ENCODE measurements at places on chromosomes 11 and 22.

DNA sequence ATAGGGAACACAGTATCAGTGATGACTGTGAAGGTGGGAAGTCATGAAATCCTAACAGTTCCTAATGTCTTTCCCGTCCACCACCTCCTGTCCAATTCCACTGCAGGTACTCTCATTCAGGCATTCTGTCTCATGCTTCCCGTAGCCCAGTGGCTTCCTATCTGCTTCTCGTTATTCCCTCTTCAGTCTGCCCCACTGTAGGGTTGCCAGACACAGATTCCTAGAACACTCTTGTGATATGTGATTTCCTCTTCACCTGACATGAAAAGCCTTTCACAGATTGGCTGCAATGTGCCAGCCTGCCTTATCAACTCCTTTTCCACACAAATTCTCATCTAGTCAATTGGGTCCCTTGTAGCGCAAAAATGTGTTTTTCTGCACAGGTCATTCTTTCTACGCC, 49.0 kb downstream of the C2CD3 start:
- DNase-seq: no peak

DNA sequence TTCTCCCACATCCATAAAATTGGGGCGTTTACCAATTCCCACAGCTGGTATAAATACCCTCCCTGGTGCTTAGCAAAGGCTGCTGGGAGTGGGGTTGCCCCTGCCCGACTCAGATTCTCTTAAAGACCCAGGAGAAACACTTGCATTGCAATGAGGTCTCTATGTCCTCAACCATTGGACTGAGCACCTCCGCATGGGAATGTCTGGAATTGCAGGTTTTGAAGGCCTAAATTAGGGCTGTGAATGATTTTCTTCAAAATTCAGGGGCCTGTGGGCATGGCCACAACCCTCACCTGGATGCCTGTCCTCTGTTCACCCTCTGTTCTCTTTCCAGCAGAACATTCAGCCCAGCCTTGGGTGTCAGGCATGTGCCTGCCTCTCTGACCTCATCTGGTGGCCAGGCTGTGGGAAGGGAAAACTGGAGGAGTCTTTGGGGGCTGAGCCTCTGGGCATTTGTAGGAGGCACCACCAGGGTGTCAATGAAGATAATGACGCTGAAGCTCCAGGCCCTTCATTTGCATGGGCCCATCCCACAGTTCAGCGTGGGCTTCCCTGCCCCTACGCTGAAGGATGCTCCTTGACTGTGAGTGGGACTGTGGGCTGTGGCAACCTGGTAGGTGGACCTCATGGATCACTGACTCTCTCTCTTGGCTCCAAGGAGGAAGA, 52.7 kb upstream of the MYEOV start:
- DNase-seq: no peak

DNA sequence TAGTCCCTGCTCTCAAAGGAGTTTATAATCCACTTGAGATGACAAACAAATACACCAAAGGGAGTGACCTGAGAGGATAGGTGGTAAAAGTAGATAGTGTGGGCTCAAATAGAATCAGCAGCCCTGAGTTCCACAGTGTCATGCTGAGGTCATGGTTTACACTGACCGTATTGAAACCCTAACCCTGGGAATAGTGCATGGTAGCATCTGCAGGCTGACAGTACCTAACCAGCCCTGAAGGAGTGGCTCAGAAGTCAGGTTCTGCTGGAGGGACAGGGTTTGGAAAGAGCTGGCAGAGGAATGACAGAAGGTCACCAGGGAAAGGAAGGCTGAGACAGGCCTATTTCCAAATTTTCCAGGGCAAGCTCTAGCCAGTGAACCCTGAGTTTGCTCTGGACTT, 9.2 kb upstream of the TMPRSS5 start:
- no peak for DNase-seq

- DNase-seq: no peak
Observed at GRCh38 chr11:56172256-56172830, 4.1 kb upstream of the OR5J2 start.

- no peak for DNase-seq
Observed at GRCh38 chr11:65585396-65586246, 9.8 kb downstream of the EHBP1L1 start.

DNA sequence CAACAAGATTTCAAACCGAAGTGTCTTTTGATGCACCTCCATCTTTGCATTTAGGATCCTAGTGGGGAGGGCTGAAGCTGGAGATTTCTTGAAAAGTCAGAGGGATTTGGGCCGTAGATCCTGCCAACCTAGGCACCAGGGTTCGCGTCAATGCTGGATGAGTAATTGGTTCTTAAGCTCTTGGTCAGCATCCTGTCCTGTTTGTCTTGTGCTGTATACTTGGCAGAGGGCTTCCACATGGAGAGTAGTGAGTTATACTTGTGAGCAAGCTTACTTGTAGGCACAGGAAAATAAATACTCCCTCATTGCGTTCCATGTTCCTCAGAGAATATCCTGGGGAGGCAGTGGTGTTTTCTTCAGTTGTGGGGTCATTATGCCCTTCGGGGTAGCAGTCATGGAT, 12.6 kb downstream of the INSC start:
- DNase-seq: no peak

GRCh38 chr11:43748095-43748494, 67.6 kb downstream of the HSD17B12 start:
- DNase-seq: no peak

- DNase-seq: no peak
Observed at GRCh38 chr11:128701086-128701485, 7.2 kb downstream of the FLI1 start.

GRCh38 chr11:726278-727220, 20.5 kb downstream of the EPS8L2 start:
- DNase-seq: no peak

DNA sequence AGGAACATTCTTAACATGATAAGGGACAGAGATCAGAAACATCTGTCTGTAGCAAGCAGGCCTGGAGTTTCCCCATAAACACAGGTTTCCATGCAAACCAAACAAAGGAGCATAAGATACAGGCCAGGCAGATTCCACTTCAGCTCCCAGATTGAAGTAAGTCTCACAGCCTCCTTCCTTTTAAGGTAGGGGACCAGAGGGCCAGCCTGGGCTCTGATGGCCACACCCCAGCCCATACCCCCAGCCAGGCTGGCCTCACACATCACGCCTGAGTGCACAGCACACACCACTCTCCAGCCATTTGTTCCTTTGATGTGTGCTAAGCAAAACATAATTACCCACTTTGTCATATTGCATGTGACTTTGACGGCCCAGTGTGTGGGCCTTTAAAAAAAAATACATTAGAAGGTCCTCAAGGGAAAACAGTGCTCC, 518.7 kb downstream of the NTM start:
- no peak for DNase-seq

GRCh38 chr11:17810746-17811145, 76.2 kb downstream of the KCNC1 start:
- no peak for DNase-seq

GRCh38 chr11:19194620-19195308, 7.0 kb downstream of the CSRP3 start:
- DNase-seq: no peak

GRCh38 chr11:72132646-72133045, 2.9 kb upstream of the FOLR3 start:
- no peak for DNase-seq

DNA sequence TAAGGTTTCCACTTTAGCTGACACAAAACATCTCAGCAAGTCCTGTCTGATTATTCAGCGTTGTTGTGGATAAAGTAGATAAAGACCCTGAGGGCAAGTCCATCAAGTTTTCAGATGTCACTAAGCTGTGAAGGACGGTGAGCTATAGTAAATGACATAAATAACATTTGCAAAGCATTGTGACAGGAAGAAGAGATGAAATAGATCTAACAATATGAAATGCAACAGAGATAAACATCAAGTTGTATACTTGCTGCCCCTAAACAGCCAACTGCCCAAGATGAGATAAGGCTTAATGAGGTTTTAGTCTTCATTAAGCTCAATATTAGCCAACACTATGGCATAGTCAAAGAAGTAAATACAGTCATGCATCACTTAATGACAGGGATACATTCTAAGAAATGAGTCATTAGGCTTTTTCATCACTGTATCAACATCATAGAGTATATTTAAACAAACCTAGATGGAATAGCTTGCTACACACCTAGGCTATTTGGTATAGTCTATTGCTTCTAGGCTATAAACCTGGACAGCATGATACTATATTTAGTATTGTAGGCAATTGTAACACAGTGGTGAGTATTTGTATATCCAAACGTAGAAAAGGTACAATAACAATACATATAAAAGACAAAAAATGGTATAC, 625.1 kb upstream of the ANO5 start:
- no peak for DNase-seq

- DNase-seq: no peak
Observed at GRCh38 chr11:121800731-121801393, 315.2 kb downstream of the BLID start.

DNA sequence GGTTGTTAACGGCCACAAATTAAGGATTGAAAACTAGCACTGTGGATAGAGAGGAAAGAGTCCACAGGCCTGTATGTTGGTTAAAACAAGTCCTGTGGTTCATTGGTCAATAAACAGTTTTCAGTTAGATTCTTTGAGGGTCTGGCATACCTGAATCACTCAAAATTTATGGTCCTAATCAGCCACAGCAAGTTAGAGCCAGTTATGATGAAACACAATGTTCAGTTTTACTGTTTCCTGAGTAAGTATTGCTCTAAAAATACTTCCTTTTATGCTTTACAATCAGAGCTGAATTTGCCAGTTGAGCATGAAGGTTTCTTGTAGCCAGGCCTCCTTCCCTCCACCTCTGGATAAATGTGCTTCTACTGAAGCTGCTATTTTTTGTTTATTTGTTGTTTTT, 12.9 kb upstream of the CAT start:
- DNase-seq: no peak

DNA sequence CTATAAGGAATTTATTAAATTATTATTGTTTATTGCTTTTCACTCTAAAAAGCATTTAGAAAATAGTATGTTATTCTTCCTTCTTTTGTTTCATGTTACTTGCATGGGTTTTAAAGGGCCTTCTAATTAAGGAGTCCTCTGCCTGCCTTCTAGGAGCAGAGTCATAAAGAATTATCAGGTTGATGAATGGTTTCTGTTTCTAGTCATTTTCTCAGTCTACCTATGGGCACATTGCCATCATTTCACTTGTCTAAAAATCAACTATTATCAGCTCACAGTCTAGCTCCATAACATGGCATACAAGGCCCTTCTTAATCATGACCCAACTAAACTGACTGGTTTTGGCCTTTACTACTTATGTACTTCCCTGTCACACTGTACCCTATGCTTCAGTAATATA, 16.2 kb downstream of the DYNC2H1 start:
- no peak for DNase-seq

DNA sequence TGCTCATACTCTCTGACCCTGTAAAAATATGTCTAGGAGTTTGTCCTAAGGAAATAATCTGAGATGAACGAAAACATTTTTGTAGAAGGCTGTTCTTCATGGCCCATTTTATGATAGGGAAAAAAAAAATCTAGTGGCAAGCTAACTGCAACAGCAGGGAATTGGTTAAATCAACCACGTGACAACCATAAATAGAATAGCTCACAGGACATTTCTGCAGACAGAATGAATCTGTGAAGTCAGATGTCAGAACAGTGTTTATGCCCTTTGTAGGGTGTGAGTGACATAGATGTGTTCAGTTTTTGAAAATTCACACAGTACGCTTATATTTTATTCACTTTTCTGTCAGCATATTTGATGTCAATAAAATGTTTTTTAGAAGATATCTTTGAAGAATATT, 16.1 kb downstream of the ARHGAP1 start:
- no peak for DNase-seq

DNA sequence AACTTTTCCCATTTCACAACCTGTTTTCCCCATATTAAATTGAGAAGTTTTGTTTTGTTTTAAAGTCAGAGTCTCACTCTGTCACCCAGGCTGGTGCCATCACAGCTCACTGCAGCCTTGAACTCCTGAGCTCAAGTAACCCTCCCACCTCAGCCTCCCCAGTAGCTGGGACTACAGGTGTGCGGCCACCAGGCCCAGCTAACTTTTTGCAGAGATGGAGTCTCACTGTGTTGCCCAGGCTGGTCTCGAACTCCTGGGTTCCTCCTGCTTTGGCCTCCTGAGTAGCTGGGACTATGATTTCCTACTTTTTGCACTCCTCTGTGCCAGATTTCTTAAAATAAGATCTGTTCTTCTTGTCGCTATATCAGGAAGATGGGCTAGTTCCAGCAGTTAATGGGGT, 44.9 kb downstream of the GNB1L start:
- DNase-seq: no peak

DNA sequence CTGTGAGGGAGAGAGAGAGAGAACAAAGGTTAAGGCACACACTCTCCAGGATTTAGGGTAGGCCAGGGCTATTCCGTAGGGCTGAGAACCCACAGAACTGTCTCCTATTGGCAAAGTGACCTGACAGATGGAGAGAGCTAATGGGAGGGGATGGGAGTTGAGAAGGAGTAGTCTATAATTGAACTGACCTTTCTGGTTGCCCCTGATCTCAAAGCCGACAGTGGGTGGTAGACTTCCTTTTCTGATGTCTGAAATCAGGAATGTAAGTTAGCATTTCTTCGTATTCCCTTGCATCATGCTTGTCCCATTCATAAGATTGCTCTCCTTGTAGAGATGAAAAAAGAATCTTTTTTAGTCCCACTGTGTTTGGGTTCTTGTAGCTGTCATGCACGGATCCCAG, 210.1 kb downstream of the NTM start:
- DNase-seq: no peak

DNA sequence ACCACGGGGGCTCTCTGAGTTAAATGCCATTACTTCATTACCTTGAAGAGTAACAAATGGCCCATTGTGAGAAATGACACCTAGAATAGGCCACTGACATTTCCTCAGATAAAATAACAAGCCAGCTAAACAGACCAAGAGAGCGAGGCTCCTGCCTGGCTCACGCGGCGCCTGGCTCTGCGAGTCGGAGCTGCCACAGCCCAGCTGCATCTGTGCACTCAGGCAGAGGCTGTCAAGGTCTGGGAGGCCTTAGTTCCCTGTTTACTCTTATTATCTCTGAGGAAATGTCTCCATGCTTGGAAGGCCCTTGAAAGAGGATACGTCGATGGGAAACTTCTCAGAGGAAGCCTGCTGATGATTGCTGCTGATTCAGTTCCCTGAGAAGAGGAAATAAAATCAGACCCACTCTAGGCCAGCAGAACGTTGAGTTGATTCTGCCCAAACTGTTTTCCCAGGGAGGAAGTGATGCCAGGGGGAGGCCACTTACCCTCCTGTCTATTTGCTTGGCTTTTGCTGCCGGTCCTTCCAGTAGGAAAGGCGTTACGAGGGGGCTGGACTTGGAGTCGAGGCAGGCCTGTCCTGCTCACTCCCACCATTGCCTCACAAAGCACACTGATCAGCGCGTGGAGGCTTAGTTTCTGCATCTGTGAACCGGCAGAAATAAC, 208.8 kb downstream of the TBC1D22A start:
- DNase-seq: no peak

Measured in stimulated activated CD4-positive, alpha-beta T cell treated with anti-CD3 and anti-CD28 coated beads, TNF-alpha, amount 100 ng/mL, for 1 hour (primary cell).